ENCODE measurements at places on chromosomes 2 and 18. TPM values are rescaled to one million over a fixed set of nuclear protein-coding genes. Genes with fewer than 3 reads are reported as not detected.

The GATA6 gene
- 0.24 TPM for total RNA-seq

The SPATA3 gene
- not detected for total RNA-seq

GRCh38 chr18:32441533-32441932 is 29.1 kb downstream of the GAREM1 start:
- DNase-seq: no peak

- no peak for DNase-seq
Observed at GRCh38 chr2:29733965-29734364, 187.4 kb downstream of the ALK start.

GRCh38 chr2:173002751-173003541 is 72.7 kb upstream of the MAP3K20 start:
- no peak for DNase-seq

DNA sequence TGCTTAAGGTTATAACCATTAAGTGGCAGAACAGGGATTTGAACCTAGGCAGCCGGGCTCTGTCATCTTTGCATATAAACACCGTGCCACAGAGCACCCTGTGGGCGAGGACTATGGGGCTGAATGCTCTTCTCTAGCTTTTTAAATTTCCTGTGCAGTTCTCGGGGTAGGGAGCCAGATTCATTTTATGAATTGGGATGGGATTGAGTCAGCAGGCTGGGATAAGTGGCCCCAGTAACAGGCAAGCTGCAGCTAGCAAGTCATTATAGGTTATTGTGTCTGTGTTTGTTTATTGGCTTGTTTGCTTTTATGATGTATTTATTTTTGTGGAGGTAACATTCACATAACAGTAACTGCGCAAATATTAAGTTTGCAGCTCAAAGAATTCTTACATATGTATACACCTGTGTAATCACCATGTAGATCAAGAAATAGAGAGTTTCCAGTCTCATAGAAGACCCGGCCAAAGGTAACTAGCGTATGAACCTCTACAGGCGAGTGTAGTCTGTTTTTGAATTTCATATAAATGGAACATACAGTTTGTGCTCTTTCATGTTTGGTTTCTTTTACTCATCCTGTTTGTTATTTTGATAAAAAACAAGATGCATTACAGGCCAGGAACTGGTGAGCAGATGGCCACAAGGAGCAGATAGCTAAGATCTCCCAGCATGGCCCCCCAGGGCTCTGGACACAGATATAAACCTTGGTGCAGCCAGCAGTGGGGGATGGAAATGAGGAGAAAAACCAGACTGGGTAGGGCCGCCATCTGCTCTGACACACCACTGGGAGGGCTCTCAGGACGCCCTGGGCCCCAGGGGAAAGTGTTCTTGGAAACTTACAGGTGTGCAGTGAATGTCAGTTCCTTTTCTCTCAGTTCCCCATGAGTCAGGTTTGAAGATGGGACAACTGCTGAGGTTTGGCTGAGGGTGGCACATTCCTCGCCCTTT is 49.2 kb upstream of the GPR155 start:
- no peak for DNase-seq

GRCh38 chr18:79768745-79769144 is 29.0 kb upstream of the KCNG2 start:
- DNase-seq: no peak

GRCh38 chr2:10919410-10919770 is 7.7 kb downstream of the KCNF1 start:
- DNase-seq: no peak

GRCh38 chr18:55083461-55083860 is 124.2 kb upstream of the CCDC68 start:
- no peak for DNase-seq

Data from K562 (cell line).